ENCODE measurements at places on chromosomes 11 and 22.

DNA sequence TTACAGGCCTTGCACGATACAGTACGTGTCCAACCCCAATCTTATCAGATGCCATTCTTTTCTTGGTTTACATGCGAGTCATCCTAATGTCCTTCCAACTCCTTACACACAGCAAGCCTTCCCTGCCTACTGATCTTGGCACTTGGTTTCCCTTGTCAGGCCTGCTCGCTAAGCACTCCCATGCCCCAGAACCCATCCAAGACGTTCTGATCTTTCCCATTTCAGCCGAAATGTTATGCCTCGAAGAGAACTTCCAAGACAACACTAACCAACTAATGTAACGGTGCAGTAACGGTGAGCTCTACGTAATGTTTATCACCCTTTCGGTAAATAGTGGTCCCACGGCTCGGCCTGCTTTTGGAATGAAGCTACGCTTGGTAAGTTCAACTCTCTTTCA lies 521 bp downstream of the PES1 start:
- DNase-seq: no peak

DNA sequence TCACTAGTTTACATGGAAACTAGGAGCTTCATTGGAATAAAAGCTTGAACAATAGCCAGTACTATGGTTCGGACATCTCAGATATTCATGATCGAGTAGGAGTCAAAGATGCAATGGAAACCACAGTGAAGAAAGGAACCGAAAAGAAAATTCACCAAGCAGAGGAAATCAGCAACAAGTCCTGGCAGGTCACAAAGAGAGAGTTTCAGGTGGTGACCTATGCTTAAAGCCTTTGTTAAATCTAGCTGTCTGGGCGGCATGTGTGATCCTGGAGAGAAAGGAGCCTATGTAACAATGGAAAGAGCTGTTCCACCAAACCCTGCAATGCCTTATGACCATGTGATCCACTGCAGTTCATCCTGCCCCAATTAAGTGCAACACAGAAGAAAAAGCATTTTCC lies 68.9 kb upstream of the POU2AF2 start:
- no peak for DNase-seq

GRCh38 chr11:134987223-134987768 lies 575.3 kb upstream of the B3GAT1 start:
- DNase-seq: no peak

DNA sequence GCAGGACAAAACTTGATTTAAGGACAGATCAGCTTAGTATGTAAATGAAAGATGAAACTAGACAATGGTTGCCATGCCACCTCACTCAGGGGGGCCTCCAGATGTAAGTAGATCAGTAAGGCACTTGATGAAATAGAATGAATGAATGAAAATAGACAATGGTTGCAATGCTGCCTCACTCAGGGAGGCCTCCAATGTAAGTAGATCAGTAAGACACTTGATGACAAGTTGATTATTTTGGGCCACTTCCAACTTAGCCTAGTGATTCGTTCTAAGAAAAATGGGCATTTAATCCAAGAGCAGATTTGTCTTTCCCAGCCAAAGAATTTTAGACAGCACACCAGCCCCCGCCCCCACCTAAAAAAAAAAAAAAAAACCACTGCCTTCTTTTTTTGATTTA lies 19.2 kb upstream of the SLC5A12 start:
- DNase-seq: no peak

- DNase-seq: no peak
Observed at GRCh38 chr22:17922925-17923903, 101.1 kb downstream of the MICAL3 start.

DNA sequence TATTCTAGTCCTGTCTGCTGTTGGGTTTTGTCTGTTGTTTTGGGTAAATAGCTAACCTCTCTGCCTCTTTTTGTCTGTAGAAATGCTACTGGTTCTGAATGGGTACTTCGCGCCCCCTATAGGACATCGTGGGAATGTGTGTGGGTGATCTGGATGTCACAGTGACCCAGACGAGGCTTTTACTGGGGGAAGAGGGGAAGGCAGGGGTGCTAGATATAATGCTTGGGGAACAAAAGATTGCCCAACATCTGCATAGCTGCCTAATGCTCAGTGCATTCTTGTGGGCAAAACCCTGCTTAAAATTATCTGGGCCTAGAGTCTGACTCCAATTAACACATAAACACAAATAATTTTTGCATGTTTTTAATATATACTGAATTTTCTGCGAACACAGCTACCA lies 57.7 kb downstream of the BMAL1 start:
- peak; percentile 66 for DNase-seq

GRCh38 chr22:47567126-47568090 lies 805.0 kb downstream of the TBC1D22A start:
- no peak for DNase-seq

DNA sequence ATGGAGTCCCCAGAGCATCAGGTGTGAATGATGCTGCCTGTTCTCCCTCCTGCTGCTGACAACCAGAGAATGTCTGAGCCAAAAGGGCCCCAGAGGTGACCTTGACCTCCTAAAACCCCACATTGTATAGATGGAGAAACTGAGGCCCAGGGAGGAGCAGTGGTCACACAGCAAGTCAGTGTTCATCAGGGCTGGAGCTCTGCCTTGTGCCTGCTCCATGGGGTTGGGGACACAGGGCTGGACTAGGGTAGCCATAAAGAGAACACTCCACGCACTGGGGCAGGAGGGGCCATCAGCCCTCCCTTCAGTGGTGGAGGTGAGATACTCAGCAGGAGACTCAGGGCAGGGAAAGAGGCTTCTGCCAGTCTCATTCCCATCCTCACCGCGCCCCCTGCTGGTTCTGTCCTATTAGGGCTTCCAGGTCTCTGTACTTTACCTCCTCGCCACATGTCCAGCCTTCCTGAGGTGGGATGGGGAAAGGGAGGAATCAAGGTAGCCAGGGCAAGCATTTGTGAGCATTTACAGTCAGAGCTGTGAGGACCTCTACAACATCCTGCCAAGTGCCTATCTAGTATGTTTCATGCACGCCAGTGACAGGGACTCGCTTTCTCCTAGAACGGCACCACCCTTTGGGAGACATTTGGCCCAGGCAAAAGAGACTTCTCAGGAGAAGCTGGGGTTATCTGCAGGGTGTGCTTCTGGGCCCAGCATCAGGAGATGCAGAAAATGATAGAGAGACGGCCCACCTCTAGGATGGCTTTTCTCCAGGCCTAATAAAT lies 43.2 kb downstream of the NEU3 start:
- DNase-seq: peak; percentile 30

GRCh38 chr11:111932611-111932950 lies 4.6 kb upstream of the DIXDC1 start:
- DNase-seq: no peak

- DNase-seq: no peak
Observed at GRCh38 chr11:31690041-31690440, 121.1 kb downstream of the PAX6 start.

- no peak for DNase-seq
Observed at GRCh38 chr22:20625270-20625669, 117.9 kb downstream of the MED15 start.

GRCh38 chr22:19762568-19763457 lies 2.2 kb downstream of the TBX1 start:
- no peak for DNase-seq

DNA sequence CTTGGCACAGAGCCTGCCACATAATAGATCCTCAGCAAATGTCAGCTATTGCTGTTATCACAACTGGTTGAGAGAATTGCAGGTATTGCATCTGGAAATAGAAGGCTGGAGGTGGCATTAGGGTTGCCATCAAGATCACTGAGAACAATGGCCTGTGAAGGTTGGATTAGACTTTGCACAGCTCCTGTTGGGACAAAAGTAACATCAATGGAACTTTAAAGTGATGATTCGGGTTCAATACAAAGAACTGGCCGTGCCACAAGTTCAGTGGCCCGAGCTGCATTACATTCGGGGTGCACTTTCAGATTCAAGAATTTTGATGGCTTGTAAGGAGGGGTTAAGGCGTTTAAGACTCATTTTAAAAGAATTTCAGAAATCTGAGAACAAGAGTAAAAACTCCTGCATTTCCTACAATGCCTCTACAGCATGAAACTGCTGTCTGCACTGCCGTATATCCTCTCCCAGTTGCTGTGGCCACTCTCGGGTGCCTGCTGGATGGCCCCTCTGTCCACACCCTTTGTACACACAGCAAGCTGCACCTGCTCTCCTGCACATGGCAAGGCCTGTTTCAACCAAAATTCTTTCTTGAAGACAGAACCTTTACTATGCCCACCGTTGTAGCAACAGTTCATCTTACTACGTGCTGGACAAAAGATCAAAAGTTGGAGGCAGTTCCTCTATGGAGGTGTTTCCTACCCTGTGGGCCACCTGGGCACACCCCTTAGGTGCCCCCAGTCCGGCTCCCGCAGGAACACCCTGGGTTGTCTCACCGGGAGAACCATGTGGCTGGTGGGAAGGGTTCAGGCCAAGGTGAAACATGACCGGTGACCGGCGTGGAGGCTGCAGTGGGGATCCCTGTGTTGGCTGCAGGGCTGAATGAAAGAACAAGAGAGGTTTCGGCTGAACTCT lies 17.5 kb upstream of the SHANK2 start:
- no peak for DNase-seq

GRCh38 chr11:75532200-75533048 lies 6.7 kb upstream of the GDPD5 start:
- peak; percentile 77 for DNase-seq

GRCh38 chr11:3166268-3167142 lies 1.4 kb upstream of the OSBPL5 start:
- no peak for DNase-seq

DNA sequence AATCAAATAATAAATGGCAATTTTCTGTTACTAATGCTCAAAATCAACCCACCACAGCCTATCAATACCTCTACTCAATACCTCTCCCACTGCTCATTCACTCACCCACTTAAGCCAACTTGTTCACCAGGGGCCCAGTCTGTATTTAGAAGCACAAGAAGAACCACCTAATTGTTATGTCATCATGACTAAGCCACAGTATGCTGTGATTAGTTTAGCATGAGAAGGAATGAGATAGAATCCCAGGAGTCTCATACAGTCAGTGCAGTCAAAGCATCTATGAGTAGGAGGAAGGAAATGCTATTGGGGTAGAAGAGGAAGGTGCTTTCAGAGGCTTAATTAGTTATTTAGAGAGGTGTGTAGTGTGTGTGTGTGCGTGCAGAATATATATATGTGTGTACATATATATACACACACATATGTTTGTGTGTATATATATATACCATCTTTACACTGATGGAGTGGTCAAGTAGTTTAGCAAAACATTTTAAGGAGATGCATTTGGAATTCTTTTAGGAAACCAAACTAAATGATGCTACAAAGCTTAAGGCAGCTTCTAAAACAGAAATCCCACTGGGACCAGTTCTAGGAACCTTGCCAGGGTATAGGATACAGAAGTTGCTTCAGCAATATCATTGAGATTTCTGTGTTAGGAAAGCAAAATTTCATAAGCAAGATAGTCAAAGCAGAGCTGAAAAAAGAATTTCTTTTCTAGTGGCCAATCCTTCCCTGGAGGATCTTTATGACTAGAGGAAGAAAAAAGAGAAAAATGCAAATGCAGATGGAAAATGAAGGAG lies 27.5 kb downstream of the KCNA4 start:
- no peak for DNase-seq

DNA sequence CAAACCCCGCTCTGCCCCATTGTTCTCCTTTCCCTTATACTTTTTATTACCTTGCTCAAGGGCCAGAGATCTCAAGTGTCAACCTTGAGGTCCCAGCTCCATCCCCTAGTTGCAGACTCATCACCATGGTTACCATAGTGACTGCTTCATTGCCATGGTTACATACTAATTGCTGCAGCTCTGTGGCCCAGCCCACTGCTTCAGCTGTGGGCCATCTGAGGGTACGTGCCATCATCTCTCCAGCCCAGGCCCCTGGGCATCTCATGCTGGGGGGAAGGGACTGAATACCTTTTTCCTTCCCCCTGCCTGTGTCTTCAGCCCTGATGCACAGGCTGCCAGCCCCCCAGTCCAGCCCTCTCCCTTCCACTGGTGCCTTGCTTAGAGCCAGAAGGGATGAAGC lies 22.2 kb downstream of the TREH start:
- DNase-seq: no peak

DNA sequence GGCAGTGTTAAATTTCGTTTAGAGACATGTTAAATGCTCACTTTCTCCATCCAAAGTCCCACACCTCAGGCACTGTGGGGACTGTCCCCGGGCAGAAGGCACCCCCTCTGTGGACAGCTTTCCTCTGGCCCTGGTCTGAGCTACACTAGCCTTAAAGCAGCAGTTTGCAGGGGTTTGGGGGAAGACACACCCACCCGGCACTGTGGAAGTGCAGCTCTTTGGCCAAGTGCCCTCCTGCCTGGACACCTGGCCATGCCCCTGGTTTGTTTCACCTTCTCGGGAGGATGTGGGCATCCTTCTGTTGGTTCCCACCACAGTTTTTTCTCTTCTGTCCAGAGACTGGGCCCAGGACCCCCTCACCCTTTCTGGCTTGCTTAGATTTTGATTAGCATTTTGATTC lies 1254.7 kb downstream of the BRD1 start:
- no peak for DNase-seq

DNA sequence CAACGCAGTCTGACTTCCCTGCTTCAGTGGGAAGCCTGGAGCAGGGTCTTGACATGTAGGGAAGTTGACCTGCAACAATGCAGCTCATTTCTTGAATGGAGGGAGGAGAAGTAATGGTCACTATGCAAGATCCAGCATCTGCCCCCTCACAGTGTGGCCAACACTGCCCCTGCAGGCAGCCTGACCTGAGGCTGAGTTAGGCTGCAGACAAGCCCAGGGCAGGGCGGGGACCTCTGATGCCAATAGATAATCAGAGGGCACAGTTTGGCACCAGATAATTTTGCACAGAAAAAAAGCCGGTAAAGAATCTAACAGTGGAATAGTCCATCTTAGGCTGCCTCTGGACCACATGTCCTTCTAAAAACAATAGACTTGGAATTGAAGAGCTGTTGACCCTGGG lies 182.3 kb downstream of the DSCAML1 start:
- no peak for DNase-seq

DNA sequence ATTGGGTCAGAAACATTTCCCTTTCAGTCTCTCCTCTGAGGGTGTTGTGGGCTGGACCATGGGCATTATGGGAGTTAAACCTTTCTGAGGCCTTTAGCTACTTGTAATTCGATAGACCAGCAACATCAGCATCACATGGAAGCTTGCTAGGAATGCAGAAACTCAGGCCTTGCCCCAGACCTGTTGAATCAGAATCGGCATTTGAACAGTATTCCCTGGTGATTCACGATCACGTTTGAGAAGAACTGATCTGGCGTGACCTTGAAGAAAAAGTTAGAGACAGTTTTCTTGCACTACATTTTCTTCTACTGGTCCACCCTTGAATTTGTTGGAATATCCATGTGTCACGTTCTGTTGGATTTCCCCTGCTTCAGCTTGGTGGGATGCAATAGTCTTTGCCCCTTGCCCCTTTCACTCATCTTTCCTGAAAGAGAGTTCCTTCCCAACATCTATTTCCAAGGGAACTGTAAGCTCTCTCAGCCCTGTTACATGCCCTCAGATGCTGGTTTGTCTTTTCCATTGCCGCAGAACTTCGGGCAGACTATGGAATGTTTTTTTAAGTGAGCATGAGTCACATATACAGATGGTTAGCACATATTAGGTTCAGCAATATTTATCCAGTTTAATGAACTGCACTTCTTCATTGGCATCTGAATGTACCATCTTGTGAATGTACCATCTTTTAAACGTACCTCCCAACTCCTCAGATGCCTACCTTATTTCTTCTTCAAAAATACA lies 23.9 kb downstream of the EHF start:
- no peak for DNase-seq
